Muscle of back (tissue), 13 donors: ENCODE measurements at places on chromosomes 6 and 20.

DNA sequence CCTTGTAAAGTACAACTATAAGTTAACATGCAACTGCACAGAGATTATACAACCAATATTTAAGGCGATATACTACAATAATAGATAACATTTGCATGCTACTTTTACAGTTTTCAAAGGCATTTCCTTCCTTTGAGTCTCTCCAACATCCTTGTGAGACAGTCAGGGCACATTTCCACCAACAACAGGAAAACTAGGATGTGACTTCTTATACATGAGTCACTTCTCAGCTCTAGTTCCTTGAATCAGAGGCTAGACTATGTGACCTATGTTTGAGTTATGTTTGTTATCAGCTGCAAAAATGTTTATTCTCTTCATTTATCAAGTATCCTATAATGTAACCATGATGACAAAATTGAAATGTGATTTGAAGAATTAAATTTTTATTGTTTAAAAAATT lies 51.7 kb upstream of the TFAP2D start:
- no peak for DNase-seq

DNA sequence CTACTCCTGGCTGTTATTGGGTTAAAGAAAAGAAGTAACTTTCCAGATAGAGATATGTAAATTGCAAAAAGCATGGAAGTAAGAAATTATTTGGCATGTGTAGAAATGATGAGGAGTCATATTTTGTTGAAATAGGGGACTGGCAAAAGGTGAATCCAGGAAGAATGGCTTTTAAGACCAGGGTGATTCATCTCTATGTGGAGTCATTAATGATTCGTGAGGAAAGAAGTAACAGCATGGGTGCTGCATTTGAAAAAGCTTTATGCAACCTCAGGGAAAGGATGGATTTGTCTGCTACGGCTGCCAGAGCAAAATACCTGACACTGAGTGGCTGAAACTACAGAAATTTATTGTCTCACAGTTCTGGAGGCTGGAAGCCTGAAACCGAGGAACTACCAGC lies 14.8 kb upstream of the SYNE1 start:
- no peak for DNase-seq

DNA sequence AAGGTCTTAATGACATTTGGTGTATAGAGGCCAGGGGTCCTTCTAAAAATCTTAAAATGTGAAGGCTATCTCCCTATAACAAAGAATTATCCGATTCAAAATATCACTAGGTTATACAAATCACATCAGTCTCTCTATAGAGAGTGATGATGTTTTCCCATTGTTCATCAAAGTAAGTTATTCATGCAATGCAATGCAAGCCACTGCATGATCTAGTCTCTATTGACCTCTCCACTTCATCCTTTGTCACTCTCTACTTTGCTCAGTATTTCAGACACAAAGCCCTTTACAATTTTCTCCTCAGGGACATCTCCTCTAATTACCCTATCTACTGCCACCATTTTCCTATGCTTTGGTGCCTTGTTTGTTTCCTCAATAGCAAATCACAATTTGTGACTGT lies 628.0 kb downstream of the HTR1B start:
- no peak for DNase-seq

GRCh38 chr6:132400555-132400882 lies 756 bp downstream of the MOXD1 start:
- no peak for DNase-seq

- DNase-seq = peak; percentile 68
Observed at GRCh38 chr6:52361945-52362442, at the start of gene PAQR8. PAQR8 (plus strand) TSS chr6:52362151; CDS start chr6:52403214, 41,063 bp downstream.

GRCh38 chr6:41942067-41942851 lies 651 bp upstream of the CCND3 start:
- no peak for DNase-seq

DNA sequence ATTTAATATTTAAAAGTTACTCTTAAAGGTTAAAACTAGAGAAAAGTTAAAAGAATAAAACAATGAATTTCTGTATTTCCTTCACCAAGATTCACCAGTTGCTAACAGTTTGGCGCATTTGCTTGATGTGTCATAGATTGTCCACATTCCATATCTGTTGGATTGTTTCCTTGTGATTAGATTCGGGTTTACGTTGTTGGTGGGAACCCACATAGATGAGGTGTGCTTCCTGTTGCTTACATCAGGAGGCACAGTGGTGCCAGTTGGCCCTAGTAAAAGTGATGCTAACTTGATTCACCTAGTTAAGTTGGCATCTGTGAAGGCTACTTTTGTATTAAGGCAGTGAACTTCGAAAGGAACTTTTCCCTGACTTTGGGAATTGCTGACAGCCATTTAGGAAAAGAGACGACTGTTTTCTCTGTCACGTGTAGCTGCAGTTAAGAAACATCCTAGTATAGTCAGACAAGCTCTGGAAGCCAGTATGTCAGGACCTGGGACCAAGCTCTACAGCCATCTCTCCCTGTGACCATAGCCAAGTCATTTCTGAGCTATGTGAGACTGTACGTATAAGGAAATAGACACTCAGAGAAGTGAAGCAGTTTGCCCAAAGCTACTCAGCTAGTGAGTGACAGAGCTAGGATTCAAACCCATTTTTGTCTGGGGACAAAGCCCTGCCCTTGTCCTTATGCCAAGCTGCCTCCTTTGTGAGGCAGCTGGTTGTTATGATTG lies 49.0 kb downstream of the PPARD start:
- no peak for DNase-seq

DNA sequence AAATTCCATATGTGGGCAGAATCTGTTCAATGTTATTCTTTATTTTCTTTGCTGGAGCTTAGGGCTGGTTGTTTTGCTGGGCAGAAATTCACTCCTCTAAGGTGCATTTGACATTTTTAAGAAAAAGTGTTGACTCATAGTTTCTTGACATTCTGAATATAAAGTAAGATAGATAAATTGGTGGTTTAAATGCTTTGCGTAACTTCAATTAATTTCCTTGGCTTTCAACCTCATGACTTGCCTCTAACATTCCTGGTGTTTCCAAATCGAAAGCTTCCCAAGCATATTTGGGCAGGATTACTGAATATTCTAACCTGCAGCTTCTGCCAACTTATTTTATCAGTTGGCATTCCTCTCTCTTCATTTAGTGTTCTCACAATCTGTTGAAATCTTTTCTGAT lies 718.7 kb upstream of the ADGRB3 start:
- DNase-seq = no peak

DNA sequence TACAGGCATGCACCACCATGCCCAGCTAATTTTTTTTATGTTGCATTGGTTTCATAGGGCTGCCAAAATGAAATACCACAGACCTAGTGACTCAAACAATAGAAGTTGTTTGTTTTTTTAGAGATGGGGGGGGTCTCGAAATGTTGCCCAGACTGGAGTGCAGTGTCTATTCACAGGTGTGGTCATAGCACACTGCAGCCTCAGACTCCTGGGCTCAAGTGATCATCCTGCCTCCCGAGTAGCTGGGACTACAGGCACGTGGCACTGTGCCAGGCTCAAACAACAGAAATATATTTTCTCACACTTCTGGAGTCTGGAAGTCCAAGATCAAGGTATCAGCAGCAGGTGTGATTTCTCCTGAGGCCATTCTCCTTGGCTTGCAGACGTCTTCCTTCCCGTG lies 6.6 kb upstream of the SLC16A10 start:
- no peak for DNase-seq

GRCh38 chr6:116404696-116405095 lies 33.9 kb downstream of the DSE start:
- peak; percentile 80 for DNase-seq

- DNase-seq = no peak
Observed at GRCh38 chr6:50842446-50842845, 23.8 kb downstream of the TFAP2B start.

- DNase-seq = no peak
Observed at GRCh38 chr20:23123886-23124285, 37.8 kb upstream of the CD93 start.

DNA sequence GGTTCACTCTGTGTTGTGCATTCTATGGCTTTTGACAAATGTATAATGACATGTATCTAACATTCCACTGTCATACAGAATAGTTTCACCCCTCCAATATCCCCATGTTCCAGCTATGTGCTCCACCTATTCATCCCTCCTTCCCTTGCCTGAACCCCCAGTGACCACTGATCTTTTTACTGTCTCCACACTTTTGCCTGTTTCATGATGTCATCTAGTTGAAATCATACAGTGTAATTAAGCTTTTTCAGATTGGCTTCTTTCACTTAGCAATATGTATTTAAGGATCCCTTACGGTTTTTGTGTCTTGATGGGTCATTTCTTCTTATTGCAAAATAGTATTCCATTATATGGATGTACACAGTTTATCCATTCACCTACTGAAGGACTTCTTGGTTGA lies 39.8 kb downstream of the TGM6 start:
- no peak for DNase-seq

GRCh38 chr6:125279961-125280360 lies 21.8 kb downstream of the HDDC2 start:
- no peak for DNase-seq

DNA sequence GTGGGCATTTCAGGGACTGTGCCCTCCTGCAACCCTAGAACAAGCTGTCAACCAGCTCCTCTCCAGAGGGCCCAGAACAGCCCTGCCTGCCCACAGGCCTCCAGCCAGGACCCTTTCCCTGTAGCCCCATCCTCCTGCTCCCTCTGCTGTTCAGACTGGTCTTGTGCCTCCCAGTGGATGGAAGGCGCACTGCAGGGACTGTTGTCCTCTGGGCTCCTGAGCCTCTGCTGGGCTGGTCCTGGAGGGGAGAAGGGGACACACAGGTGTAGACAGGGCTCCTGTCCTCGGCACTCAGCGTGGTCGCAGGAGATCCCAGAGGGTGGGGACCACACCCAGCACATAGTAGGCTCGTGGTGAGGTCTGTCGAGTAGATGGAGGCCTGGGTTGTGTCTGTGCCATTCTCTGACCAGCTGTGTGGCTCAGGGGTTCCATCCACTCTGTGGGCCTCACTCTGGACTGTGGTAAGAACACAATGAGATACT lies 11.5 kb downstream of the ITPR3 start:
- no peak for DNase-seq

DNA sequence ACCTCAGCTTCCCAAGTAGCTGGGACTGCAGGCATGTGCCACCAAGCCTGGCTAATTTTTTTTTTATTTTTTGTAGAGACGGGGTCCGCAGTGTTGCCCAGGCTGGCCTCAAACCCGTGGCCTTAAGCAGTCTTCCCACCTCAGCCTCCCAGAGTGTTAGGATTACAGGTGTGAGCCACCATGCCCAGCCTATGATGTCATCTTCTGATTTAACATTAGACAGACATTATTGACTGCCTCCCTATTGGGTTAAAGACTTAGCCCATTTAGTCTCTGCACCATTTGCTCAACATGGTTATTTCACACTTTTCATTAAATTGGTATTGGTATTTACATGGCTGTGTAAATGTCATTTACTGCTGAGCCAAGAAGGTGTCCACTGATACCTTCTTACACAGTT lies 46.1 kb downstream of the DEK start:
- no peak for DNase-seq

GRCh38 chr20:5181492-5181891 lies 54.7 kb downstream of the CDS2 start:
- DNase-seq = no peak

- DNase-seq = no peak
Observed at GRCh38 chr6:7895125-7895423, 15.5 kb downstream of the TXNDC5 start.

DNA sequence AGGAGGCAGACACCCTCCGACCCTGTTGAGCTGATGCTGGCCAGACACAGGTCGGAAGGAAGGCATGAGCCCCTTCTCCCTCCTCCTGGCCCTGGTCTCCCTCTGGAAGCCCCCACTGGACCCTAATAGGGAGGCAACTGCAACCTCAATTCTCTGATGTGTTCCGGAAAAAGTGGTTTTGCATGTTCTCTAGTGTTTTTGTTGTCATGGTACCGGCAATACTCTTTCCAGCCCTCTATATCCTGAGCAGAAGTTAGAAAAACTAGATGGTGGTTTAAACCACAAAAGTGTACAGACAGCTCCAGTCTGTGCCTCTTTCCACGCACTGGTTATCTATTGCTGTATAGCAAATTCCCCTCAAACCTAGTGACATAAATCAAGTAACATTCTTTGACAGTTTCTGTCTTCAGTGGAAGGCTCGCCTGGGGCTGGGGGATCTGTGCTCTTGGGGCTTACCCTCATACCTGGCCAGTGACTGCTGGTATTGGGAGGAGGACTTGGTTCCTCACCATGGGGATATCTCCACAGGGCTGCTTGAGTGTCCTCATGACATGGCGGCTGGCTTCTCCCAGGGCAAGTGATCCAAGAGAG lies 37.0 kb downstream of the SYTL3 start:
- DNase-seq = no peak

DNA sequence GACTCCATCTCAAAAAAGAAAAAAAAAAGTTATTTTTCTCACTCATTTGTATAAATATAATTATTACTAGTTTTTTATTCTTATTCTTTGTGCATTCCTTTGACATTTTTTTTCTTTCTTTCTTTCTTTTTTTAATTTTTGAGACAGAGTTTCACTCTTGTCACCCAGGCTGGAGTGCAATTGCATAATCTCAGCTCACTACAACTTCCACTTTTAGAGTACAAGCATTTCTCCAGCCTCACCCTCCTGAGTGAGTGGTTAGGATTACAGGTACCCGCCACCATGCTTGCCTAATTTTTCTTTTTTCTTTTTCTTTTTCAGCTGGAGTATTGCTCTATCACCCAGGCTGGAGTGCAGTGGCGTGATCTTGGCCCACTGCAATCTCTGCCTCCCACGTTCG lies 51.4 kb upstream of the JARID2 start:
- DNase-seq = no peak

DNA sequence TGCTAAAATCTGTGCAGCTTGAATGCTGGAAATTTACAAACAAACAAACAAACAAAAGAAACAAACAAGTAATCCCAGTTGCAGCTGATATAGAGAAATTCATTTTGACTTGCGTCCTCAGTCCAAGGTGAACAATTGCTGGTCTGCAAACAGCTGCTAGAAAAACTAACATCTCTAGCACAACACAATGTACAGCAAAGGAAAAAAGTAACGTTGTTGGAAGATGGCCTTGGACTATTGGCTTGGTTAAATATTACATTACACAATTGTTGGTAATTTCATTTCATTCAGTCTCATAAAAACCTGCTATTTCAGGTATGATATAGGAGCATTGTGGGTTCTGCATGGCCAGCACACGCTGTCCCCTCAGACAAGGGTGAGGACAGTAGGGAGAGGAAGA lies 50.0 kb downstream of the STMND1 start:
- DNase-seq = no peak

GRCh38 chr6:36746251-36746650 lies 48.6 kb downstream of the RAB44 start:
- DNase-seq = no peak

GRCh38 chr6:73704798-73705197 lies 8.8 kb downstream of the CD109 start:
- no peak for DNase-seq

- DNase-seq = no peak
Observed at GRCh38 chr6:49692534-49692933, 20.8 kb downstream of the CRISP2 start.
